ENCODE measurements at places on chromosomes 1 and 21.

- no peak for DNase-seq
Observed at GRCh38 chr21:44958471-44959191, 18.8 kb downstream of the SLX9 start.

GRCh38 chr1:32755098-32755809 is 52.7 kb upstream of the SYNC start:
- DNase-seq = no peak

GRCh38 chr1:37034121-37035013 is at the start of gene GRIK3:
Gene GRIK3, minus strand, starts transcription at chr1:37034515. Its CDS starts 407 bp downstream, at chr1:37034108.
- no peak for DNase-seq

DNA sequence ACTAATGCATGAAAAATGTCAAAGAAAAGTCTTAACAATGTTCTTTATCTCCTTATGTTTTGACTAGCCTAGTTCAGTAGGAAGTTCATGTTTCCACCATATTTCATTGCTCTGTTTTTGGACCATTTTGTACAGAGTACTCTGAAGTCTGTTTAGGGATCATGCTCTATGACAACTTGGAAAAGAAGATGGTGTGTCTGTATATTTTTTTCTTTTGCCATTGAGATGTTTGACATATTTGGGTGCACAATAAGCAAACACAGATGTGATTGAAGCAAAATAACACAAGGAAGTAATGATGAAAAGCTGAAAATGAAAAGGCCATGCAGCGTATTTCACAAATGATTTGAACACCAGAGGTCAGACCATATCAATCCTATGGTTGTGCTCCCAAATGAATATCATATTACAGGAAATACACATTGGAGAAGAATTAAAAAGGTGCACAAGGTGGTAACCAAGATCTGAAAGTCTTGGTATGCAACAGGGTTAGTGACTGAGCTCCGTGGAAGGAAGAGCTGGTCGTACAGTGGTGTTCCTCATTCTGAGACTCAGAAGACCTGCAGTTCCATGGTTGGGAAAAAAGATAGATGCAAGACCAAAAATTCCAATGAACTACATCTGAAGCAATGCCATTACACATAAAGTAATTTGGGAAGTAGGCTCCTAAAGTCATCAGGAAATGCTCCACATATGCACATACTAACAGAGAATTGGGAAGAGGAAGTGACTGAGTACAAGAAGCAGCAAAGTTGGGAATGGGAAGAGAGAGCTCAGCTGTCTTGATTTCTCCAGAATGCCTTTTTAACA is 463.5 kb downstream of the LMO4 start:
- no peak for DNase-seq

GRCh38 chr1:205497351-205497750 is 7.1 kb upstream of the CDK18 start:
- DNase-seq = no peak

DNA sequence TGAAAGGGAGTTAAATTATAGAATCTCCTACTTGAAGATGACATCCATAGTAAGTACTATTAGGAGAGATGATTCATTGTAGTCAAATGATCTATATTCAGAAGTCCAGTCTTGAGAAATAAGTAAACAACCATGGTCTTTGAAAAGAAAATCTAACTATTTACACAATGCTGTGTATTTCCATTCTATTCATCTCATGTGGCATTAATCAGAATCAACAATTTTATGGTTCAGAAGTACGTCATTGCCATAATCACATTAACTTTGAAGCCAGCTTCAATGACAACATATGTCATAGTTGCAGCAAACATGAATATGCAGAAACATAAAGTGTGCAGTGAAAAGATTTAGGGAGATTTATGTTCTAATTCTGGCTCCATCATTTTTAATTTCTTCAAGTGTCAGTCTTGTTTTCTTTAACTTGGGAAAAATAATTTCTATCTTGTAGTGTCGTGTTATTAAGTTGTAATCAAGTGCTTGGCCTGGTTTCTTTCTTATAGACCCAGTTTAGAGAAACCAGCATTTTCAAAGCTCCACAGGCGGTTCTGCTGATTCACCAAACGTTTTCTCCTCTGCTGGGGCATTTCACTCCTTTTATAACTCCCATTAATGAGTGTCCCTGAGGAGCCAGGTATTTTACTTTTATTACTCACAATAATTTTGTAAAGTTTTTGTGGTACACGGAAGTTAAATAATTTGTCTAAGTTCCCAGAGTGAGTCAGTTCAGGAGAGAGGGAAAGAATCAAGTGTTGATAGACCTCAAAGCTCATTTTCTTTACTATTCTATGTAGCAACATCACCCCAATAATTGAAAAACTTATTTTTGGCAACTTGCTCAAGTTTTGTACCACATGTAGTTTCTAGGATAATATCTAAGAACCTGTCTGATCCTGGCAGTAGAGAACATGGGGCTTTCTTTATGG is 35.9 kb upstream of the PTGS2 start:
- no peak for DNase-seq

DNA sequence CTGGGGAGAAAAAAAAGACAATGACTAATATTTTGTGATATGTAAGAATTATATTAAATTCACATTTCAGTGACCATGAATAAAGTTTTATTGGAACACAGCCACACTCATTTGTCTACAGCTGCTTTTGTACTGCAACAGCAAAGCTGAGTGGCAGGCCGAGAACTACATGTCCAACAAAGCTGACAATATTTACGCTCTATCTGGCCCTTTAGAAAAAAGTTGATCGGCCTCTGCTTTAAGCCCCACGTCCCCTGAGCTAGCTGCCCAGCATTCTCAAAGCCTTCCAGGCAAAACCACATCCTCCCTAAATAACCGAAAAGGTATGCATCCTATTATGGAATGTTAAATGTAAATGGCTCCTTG is 8.6 kb downstream of the SLC2A1 start:
- no peak for DNase-seq

DNA sequence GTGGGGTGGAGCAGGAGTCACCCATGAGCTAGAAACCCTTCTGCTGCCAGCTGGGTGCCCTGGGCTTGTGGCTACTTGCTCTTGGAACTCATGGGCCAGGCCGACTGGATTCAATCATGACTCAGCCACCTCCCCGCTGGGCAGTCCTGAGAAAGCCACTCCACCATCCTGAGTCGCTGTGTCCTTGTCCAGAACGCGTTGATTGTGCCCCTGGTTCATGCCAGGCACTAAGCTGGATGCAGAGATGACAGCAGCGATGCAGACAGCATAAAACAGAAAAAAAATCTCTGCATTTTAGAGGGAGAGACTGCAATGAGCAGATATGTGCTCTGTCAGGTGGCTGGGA is 10.6 kb downstream of the PADI1 start:
- DNase-seq = no peak

DNA sequence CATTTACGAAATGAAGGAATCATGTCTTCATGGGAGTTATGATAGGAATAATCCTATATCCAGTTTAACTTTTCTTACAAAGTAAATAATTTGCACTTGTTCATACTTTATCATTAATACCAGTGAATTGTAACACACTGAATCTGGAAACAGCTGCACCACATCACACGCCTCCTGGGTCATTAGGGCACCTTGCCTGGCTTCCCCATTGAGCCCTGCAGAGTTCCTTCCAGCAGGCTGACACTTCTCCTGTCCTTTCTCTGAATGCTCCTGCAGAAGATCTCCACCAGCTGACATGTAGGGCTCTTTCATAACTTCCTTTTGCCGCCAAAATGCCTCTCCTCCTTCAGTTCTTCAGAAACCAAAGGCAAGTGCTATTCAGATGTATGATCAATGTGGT is 201.1 kb downstream of the DAB1 start:
- DNase-seq = no peak

- no peak for DNase-seq
Observed at GRCh38 chr1:6048179-6048867, 2.6 kb downstream of the KCNAB2 start.

DNA sequence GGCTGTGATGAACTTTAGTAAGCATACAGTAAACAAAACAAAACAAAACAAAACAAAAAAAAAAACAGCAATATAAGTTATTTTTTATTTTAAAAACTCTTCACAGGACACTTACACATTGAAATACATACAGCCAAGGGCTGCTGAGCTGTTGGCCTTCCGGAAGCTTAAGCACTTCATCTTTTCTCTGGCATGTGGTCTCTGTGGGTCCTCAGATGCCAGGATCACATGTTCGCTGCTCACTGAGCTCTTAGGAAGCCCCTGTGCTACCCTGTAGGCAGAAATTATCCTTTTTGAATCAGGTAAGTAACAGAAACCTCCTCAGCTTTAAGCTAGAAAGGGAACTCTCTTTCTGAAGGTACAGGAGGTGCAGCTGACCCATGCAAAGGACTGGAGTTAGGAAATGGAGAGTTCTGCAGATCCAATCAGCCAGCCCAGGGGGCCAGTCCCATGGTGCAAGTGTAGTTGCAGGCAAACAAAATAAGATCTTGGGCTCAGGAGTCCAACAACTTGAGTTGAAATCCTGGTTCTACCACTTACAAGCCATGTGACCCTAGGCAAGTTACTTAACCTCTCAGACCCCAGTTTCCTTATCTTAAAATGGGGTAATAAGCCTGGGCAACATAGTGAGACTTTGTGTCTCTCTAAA is 22.4 kb upstream of the MED18 start:
- DNase-seq = no peak

DNA sequence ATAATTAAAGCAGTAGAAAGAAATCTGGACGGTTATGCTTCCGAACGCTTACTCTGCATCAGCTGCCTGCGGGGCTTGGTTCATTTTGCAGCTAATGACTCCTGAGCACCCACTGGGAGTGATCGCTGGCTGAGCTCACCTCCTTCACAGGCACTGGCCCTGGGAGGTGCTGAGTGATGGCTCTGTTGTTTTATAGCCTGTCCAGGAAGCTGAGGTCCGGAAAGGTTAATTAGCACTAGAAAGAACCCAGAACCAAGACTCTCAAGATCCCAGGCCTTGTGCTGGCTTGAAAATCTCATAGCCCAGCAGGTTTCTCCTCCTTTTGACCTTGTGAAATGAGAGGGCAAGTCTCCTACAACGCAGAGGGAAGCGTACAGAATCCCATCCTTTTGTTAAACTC is 226.2 kb downstream of the AJAP1 start:
- DNase-seq = no peak

- no peak for DNase-seq
Observed at GRCh38 chr1:194062526-194062925, 876.1 kb upstream of the B3GALT2 start.

- DNase-seq = no peak
Observed at GRCh38 chr1:19036041-19036812, 79.8 kb upstream of the IFFO2 start.

DNA sequence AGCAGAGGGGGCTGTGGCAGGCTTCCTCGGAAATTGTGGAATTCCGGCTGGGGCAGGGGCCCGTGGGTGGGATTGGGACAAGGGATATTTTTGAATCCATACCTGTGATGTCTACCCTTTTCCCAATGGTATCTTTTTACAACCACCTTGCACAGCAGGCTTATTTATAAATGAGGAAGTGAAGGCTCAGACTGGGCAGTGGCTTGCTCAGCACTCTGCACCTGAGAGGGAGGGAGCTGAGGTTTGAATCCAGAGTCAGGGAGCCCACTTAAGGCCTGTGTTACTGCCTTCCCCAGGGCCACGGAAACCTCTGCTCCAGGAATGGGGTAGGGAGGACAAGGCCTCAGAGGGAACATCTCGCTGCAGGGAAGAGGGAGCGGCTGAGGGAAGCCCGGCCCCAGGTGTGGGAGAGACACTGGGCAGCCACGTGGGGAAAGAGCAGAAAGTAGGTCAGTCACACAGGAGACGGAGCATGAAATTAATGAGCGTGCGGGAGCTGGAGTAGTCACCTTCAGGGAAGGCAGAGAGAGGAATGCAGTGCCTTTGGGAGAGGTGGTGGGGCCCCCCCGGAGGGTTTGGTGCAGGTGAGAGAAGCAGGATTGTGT is 35.4 kb upstream of the SCMH1 start:
- no peak for DNase-seq

DNA sequence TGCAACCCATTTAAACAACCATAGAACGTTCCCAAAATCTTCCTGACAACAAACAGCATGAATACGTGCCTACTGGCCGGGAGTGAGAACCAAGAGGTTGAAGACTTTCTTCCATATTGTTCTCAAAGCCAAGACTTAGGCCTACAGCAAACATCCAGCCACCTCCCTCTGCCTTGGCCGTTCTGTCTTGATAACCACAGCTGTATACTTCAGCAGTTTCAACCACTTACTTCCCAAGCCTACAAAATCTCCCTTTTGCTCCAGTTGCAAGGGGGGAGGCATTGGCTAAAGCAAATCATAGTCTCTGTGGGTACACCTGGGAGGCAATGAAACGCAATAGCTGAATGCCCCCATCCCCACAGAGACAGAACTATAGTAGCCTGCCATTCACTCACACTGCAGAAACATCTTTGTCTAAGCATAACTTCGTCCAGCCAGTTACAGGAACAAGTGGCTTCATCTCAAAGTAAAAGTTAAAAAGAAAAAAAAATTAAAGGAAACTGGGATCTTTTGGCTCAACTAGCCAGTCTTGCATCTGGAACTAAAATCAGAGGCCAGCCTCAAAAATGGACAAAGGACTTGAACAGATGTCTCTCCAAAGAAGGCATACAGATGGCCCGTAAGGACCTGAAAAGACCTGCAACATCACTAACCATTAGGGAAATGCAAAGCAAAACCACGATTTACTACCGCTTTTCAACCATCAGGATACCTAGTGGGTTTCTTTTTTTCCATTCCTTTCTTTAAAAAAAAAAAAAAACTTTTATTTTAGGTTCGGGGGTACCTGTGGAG is 186.0 kb downstream of the PSMG1 start:
- no peak for DNase-seq

DNA sequence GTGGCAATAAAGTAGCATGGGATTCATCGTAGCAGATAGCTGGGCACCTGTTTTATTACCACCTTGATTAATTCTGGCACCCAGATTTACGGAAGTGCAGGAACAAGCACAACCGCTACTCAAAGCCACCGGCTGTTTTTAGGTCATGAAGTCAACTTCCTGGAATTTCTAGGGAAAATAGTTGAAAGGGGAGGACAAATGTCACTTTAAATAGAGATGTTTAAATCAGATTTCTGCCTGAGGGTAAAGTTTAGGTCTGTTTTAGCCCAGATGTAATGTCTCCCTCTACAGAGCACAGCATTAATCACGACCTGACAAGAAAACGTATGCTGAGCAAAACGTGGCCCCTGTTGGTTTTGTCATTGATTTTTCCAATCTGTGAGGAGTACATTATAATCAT is 8.0 kb downstream of the ADGRL2 start:
- no peak for DNase-seq
